ENCODE measurements at places on chromosomes 3 and 15.
A peak's percentile ranks its signal among the peaks of the same experiment; 100 is the strongest.

GRCh38 chr15:60508442-60508841 is 29.5 kb upstream of the ICE2 start:
- no peak for DNase-seq

- DNase-seq: no peak
Observed at GRCh38 chr3:120052677-120053076, 41.6 kb downstream of the GSK3B start.

DNA sequence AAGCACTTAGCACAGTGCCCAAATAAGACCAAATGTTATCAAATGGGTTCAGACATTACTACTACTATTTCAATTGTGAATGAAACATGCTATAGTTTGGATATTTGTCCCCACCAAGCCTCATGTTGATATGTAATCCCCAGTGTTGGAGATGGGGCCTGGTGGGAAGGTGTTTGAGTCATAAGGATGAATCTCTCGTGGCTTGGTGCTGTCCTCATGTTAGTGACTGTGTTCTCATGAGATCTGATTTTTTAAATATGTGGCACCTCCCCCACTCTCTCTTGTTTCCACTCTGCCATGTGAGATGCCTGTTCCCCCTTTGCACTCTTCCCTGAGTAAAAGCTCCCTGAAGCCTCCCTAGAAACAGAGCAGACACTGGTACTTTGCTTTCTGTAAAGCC is 148.7 kb upstream of the TGFBR2 start:
- no peak for DNase-seq

- DNase-seq: no peak
Observed at GRCh38 chr3:62496503-62496902, 123.2 kb upstream of the FEZF2 start.

GRCh38 chr3:36919439-36920160 is 25.3 kb downstream of the TRANK1 start:
- DNase-seq: no peak

DNA sequence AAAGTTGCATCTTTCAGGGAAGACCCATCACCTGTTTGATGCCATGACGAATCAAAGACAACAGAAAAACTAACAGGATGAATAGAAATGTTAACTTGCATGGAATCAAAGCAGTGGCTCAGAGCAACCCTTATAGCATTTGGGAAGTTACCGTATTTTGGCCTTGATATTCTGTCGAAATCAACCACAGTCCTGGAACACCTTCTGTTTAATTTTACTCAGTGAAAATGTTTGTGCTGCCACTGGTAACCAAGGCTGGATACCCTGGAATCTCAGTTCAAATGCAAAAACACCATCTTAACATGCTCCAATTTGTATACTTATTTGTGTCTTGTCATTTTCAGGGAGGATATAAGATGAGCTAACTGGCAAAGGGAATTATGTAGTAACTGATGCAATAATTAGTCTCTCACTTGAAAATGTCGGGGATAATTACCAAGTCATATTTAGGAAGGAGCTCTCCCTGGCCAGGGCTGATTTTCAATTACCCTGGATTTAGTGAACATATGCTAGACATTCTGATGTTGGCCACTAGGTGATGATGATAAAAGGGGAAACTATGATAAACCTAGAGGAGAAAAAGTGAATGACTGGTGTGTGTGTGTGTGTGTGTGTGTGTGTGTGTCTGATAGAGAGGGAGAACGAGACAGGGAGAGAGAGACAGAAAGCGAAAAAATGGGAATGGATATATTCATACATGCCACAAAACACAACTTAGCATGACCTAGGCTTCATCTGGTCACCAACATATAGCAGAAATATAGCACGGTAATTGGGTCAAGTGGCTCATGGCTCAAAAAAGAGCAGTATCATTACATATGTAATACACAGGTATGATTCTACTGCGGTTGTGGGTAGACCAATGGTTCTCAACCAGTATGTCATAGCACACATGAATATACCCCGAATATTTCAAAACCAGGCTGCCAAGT is 19.0 kb upstream of the PRICKLE2 start:
- peak; percentile 42 for DNase-seq

DNA sequence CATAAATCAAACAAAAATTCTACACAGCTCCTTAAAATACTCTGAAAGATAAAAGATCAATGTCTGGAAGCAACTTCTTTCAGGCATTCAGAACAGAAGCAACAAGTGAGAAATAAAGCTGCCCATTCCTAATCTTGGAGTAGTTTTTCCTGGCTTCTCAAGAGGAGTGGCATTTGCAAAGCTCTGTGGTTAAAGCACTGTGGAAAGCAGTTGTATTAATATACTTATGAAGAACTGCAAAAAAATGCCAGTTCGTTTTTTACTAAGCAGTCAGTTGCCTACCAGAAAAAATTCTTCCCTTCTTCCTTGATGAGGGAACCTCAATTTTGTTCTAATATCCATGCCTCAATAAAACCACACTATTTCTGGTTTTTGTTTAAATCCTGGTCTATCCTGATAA is 197.8 kb downstream of the TNIK start:
- DNase-seq: no peak

GRCh38 chr3:126439346-126439967 is 36.2 kb downstream of the ZXDC start:
- no peak for DNase-seq

- no peak for DNase-seq
Observed at GRCh38 chr15:30870681-30871080, 33.0 kb upstream of the FAN1 start.

- DNase-seq: no peak
Observed at GRCh38 chr15:73965758-73966113, 26.4 kb downstream of the STOML1 start.

GRCh38 chr3:101936419-101937356 is 87.4 kb downstream of the NFKBIZ start:
- DNase-seq: no peak
